ENCODE measurements at places on chromosomes 16 and 17. TPM values are rescaled to one million over a fixed set of nuclear protein-coding genes. Genes with fewer than 3 reads are reported as not detected.
A peak's percentile ranks its signal among the peaks of the same experiment; 100 is the strongest.

The WFIKKN2 gene
- polyA plus RNA-seq = 0.05 TPM

The SLC47A1 gene
- 0.12 TPM for polyA plus RNA-seq

The MT1G gene
- polyA plus RNA-seq = 9.1 TPM

- peaks cover 13% of the 10 kb centered on the region for H3K4me1 ChIP-seq
- peaks cover 42% of the 10 kb centered on the region for H3K27me3 ChIP-seq
- H3K36me3 ChIP-seq = no peaks in the 10 kb centered on the region
- no peak overlapping the region for H3K27ac ChIP-seq
- no peak overlapping the region for H3K4me3 ChIP-seq
These were observed 18.9 kb upstream of the TBX21 start for GRCh38 chr17:47713980-47714700.

- H3K27ac ChIP-seq = no peak overlapping the region
- no peaks in the 10 kb centered on the region for H3K4me1 ChIP-seq
- H3K27me3 ChIP-seq = no peaks in the 10 kb centered on the region
- no peak for DNase-seq
These were observed 106.7 kb downstream of the RBFOX3 start for GRCh38 chr17:79504181-79504605.

DNA sequence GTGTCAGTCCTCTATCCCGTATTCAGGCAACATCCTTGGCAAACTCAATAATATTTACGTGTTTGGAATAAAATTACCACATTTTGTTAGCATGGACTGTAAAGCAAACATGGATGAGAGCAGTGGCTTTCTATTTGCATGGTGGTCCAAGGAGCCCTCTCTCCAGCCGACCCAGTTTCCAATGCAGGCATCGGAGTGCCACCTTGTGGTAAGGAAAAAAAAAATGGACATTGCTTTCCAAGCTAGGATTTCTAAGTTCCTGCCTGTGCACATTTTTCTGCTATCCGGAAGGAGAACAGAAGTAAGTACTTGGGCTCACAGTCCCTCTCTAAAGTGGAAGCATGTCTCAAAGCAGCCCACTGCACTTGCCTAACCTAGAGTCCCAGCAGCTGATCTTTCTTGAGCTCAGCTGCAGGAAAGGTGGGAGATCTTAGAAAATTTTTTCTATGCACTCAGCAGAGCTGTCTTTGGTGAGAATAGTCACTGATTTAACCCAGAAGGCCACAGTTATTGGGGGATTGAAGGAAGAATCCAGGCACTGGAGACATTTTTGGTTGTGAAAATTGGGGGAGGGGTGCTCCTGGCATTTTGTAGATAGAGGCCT lies 46.0 kb upstream of the ERCC4 start:
- no peaks in the 10 kb centered on the region for H3K27me3 ChIP-seq
- H3K4me1 ChIP-seq = no peaks in the 10 kb centered on the region
- H3K36me3 ChIP-seq = no peaks in the 10 kb centered on the region
- DNase-seq = peak; percentile 7
- H3K4me3 ChIP-seq = no peak overlapping the region

GRCh38 chr17:65025297-65025696 lies 31.2 kb downstream of the GNA13 start:
- H3K27me3 ChIP-seq = no peaks in the 10 kb centered on the region
- no peak overlapping the region for H3K4me3 ChIP-seq
- no peaks in the 10 kb centered on the region for H3K36me3 ChIP-seq
